ENCODE measurements at places on chromosomes 12 and 14.

- no peak for DNase-seq
These were observed 35.0 kb downstream of the CORO1C start for GRCh38 chr12:108696111-108696995.

DNA sequence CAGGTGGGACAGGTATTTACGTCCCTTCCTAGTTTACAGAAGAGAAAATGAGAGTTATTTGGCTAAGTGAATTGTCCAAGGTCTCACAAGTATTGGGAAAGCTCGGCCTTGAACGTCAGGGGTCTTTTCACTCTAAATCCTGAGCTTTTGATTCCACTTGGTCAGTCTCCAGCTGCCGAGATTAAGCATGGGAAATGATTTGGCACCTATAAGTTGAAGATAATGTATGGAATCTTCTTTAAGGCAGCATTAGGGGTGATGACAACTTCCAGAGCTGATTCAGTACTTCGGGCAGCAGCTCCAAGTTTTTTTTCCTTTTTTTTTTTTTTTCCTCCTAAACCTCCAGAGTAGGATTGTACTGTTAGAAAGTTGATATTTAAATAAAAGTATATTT, 722 bp downstream of the FAM234B start:
- peak; percentile 9 for DNase-seq

DNA sequence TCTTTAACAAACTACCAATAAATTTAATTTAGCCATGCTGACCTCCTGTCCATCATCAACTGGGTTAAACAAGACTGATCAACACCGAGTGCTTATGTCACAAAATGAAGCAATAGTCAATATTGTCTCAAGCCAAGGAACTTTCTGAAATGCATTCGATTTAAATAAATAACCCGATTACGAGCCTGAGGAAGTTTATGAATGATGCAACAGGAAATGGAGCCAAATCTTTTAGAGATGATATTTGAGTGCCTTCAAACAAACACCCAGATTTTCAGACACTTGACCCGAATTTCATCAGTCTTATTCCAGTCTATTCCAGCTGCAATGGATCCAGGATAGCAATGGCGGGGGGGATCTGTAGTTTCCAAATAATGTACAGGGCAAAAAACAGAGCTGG, 27.9 kb downstream of the FAR2 start:
- no peak for DNase-seq

DNA sequence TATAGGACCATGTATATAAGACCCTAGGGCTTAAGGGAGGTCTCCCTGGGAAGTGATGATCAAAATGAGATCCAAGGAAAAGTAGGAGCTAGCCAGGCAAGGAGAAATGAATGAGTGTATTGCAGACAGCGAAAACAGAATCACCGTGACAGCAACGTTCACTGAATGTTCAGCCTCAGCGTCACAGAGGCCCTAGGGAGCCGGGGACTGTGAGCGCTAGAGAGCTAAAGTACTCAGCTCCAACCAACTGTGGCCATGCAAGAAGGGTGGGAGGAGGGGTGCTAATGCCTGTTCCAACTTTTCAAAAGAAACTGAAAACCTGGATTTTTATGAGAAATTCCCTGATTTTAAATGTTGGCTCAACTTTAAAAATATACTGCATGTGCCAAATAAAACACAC, 105.5 kb upstream of the CCND2 start:
- no peak for DNase-seq

- no peak for DNase-seq
These were observed 16.2 kb downstream of the ALG10B start for GRCh38 chr12:38332814-38333213.

GRCh38 chr14:68181519-68182326, 362.1 kb downstream of the RAD51B start:
- no peak for DNase-seq

Measured in NAMALWA (cell line).